ENCODE measurements at places on chromosomes 5 and 9.

GRCh38 chr9:131010482-131011273, 1.7 kb downstream of the LAMC3 start:
- no peak for DNase-seq

DNA sequence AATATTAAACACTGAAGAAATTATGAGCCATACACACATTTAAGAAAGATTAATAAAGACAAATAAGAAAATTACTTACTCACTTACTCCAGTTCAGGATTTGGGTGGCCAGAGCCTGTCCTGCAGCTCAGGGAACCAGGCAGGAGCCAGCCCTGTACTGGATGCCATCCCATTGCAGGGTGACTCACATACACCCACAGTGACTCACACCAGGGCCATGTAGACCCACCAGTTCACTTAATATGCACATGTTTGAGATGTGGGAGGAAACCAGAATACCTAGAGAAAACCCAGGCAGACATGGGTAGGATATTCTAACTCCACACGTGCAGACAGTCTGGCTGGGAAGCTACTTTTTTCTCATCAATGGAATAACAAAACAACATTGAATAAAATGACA, 49.6 kb upstream of the ADRB2 start:
- DNase-seq, result no peak

DNA sequence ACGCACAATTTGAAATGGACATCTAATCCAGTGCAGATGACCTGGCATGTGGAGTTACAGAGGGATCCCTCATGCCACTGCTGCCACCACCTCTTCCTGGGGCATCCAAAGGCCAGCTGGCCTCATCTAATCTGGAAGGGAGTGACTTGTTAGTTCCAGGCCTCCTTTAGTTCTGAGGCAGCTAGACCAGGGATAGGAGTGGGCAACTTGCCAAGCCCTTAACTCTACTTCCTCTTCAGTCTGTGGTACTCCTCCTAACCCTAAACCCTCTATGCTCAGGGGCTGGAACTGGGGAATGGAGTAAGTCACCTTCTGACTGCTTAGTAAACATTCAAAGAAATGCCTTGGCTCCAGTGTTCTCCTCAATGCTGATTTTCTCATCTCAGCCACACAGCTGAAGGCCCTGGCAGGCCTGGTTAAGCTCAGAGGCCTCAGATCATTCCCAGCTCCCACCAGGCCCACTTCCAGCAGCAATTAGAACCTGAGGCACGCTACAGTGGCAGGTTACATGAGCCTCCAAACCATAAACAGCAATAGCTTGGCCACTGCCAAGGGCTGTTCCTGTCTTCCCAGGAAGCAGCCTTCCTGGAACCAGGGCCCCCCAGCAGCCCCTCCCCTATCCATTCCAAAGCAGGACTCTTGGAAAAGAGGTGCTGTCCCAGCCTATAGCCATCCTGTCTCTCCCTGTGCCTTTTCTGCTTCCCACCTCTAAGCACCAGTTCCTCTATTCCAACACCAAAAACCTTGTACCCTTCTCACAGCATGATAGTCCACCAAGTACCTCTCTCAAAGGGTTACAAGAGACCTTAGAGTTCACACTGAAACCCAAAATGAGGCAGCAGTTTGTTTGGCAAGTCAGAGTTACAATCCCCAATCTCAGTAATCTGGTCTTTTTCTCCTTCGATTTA, 2.0 kb downstream of the EIF4EBP3 start:
- DNase-seq, result no peak

- DNase-seq, result no peak
These were observed 60.6 kb upstream of the ABCA1 start for GRCh38 chr9:104988539-104988938.

DNA sequence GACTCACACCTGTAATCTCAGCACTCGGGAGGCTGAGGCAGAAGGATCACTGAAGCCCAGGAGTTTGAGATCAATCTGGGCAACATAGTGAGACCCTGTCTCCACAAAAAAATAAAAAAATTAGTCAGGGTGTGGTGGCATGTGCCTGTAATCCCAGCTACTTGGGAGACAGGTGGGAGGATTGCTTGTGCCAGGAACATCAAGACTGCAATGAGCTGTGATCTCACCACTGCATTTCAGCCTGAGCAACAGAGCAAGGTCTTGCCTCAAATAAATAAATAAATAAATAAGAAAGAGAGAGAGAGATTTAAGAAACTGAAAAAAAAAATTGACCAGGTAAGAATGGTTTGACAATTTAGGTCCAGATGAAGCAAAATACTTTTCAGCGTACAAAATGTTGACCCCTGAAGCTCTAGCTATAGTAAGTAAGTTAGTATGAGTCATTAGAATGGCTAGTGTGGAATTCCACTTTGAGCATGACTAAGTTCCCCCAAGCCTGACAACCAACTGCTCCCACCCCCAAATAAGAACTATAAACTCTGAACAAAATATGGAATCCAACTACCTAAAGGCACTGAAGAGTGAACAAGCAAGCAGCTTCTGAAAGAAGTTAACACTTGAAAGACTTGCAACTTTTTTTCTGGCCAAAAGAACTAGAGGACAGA, 217.8 kb upstream of the TLE4 start:
- DNase-seq, result no peak

DNA sequence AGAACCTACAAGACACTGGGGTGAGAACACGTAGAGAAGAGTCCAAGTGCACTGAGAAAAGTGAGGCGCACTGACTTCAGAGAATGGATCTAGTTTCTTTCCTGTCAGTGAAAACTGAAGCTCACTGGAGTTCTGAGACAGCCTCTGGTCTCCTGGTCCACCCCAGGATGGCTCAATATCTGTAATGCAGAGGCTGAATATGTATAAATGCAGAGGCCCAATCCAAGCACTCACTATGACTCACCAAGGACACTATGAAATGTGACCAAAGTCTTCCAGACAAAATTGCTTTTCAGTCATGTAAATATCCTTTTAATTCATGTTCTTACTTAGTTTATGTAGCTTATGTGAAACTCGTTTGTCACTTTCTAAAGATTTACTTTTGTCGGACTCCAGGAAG, 53.8 kb downstream of the NFIB start:
- DNase-seq, result no peak

GRCh38 chr9:75063556-75064305, 24.2 kb downstream of the NMRK1 start:
- DNase-seq, result no peak

- no peak for DNase-seq
These were observed 154.2 kb downstream of the KIF4B start for GRCh38 chr5:155167736-155168135.

DNA sequence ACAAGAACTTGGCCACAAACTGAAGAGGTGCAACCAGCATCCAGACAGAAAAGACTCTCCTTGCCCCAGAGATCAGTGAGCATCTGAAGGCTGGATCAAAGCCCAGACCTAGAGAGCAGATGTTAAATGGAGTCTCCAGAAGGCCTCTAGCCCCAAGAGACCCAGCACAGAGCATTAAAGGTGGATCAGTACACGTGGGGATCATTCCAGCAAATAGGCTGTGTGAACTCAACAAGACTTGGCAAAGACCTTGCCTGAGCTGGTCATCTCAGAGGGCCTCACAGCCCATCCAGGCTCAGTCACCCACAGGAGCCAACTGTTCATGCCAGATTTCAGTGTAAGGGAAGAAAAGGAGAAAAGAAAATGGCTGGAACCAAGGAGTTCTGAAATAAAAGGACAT, 214.0 kb downstream of the ENC1 start:
- no peak for DNase-seq

- no peak for DNase-seq
These were observed 21.6 kb downstream of the HMGXB3 start for GRCh38 chr5:150022158-150022531.

GRCh38 chr5:112614986-112615385, 122.7 kb upstream of the APC start:
- no peak for DNase-seq

- no peak for DNase-seq
These were observed 35.2 kb downstream of the RLN2 start for GRCh38 chr9:5269249-5269715.

- no peak for DNase-seq
These were observed 773.0 kb downstream of the MTRR start for GRCh38 chr5:8641786-8642505.

- no peak for DNase-seq
These were observed 342.0 kb downstream of the NDUFS4 start for GRCh38 chr5:53902296-53902907.

- no peak for DNase-seq
These were observed 14.3 kb downstream of the IRF1 start for GRCh38 chr5:132475987-132476875.

GRCh38 chr5:68673106-68673822, 420.6 kb upstream of the SLC30A5 start:
- no peak for DNase-seq

DNA sequence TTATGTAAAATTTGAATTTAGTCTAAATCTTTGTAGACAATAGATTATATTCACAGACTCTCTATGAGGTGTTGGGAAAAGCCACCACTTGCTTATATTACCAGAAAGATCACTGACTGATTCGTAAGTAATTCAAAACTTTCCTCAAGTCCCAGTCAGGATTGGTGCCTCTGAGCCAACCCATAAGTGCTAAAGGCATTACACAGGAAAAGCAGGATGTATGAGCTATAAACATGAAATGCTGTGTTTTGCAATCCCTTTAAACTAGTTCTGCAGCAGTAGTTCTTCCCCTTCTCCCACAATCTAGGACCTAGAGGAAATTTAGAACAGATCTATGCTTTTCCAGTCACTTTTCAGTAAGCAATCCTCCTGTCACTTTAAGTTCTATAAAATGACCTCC, 48.0 kb downstream of the SHLD3 start:
- DNase-seq, result no peak

DNA sequence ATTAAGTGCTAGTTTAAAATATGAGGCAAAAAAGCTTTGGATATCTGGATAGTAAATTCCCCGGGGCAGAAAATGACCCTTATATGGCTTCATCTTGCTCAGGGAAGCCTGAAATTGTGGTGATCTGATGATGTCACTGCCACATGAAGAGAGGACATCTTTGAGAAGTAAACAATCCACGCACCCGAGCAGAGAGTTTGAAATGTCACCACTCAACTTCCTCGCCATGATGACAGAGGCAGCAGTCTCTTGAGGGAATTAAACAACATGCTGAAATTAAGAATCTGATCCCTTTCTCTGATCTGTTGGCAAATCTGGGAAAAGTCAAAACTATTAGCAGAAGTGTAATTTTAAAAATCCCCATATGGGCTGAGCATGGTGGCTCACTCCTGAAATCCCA, 110.0 kb downstream of the TLE1 start:
- DNase-seq, result no peak

DNA sequence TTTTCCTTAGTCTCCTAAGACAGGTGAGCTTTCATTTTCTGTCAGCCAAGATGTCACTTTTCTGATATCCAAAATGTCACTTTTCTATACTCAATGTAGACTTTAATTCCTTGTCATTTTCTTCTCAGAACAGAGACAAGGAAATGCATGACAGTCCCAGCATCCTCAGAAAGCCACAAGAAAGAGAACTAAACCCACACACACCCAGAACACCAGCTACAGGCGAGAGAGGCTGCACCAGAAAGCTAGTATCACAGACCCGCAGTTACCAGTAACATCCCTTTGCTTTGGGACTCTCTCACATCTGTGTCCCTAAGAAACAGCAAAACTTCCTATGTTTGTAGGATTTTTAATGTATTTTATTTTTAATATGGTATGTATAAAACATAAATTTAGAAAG, 17.1 kb downstream of the TRMO start:
- DNase-seq, result peak; percentile 21

GRCh38 chr9:127091526-127091925, 30.9 kb downstream of the ANGPTL2 start:
- no peak for DNase-seq

DNA sequence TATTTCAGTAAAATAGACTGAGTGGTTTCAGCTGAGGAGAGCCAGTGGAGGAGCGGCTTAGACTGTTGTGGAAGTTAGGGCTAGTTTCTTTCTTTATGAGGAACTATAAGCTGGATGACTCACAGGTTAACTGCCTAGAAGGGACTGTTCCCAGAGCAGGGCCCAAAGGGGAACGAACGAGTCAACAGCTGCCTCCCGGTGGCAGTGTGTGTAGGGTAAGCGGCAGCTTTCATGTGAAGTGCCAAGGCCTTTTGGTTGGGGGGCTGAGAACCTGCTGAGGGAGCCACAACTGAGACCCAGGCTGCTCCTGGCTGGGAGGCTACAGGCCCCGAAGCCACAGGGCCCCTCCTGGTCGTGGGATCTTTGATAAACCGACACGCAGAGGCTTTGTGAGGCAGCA, 7.0 kb downstream of the SQSTM1 start:
- no peak for DNase-seq

DNA sequence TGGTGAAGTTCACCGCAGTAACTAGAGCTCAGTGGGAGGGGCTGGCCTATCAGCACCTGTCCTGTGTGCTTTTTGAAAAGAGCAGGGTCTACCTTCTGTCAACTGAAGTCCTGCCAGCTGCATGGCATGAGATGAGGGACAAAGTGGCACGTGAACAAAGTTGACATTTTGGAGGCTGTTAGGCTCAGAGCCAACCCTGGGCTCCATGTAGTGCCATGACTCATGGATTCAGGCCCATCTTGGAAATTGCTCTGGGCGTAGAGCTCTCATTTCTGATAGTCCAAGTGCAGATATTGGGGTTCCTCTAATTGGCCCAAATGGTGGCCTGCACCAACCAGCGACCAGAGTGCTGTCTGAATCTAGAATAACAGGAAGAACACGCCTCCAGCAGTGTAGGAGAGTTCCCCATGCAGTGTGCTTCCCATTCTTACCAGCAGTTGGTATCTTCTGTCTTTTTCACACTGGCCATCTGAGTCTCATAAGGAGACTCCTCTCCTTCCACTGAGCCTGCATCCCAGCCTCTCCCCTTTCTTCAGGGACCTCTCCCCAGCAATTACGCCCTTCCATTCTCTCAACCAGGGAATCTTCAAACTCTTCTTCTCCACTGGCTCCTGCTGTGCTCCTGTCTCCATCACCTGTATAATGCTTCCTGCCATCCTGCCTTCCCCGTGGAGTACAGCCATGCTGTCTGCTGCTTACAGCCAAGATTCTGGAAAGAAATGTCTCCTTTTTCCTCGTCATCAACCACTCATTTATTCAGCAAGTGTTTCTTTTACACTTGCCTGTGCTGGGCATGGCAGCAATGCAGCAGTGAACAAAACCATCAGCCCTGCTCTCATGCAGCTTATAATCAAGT, 30.4 kb downstream of the IRF1 start:
- DNase-seq, result no peak

DNA sequence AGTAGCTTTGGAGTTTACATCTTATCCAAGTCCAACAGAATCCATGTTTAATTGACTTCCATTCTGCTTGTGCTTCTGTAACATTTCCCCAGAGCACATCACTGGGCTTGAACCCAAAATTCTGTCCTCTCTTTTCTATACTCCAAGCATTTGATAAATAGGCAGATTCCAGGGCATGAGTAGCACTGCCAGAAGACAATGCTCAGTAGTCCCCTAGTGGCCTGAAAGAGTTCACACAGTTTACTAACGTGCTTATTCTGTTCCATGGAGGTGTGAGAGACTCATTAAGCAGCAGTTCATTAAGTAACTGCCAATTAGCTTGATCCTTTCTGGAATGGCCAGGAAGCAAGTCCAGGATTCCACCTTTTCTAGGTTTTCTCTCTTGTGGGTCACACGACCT, 9.4 kb upstream of the GABRA6 start:
- no peak for DNase-seq

- DNase-seq, result no peak
These were observed 13.8 kb upstream of the COL15A1 start for GRCh38 chr9:98929895-98930341.

GRCh38 chr5:80260461-80260860, 4.6 kb upstream of the SERINC5 start:
- DNase-seq, result no peak

Data from stimulated activated CD8-positive, alpha-beta memory T cell treated with anti-CD3 and anti-CD28 coated beads, Interleukin-4, amount 100 ng/mL, for 1 hour (primary cell).